WTC11 (cell line): ENCODE measurements at places on chromosomes 7 and 10.
A peak's percentile ranks its signal among the peaks of the same experiment; 100 is the strongest.

- no peak for DNase-seq
These were observed 144.3 kb upstream of the ETV1 start for GRCh38 chr7:14133752-14134151.

GRCh38 chr7:46626691-46627310, 705.7 kb upstream of the IGFBP3 start:
- no peak for DNase-seq

GRCh38 chr7:131764143-131764775, 207.8 kb upstream of the PODXL start:
- no peak for DNase-seq

GRCh38 chr7:155484483-155485399, 26.8 kb downstream of the EN2 start:
- no peak for DNase-seq

DNA sequence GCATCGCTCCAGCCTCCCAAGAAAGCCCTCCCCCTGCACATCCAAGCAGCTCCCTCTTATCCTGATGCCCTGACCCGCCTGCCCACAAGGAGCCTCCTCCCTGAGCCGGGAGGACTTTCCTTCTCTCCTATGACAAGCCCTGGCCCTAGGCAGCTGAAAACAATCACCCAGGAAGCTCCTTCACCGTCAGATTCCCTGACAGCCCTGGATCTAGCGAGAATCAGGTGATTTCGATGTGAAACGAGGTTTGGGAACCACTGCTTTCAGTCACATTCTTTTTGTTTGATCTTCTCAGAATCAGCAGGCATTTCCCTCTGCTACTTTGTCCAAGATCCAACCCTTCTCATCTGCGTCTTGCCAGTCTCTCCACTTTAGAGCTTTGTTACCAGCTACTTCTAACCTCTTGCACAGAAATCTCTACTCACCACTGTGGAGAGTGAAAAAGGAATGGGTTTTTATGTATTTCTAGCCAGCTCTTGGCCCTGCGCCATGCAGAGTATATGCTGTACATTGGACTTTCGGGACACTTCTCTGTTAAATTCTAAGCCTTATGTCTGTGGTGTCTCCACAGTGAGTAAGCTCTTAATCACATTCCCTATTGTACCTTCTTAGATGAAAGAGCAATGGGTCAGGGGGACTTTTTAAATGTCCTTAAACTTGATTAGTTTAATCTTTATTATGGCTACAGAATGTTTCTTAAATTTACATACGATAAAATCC, 253.2 kb upstream of the C7orf33 start:
- DNase-seq: no peak

GRCh38 chr10:88987243-88987725, 3.3 kb upstream of the FAS start:
- DNase-seq: no peak

- DNase-seq: peak; percentile 8
These were observed 26.1 kb downstream of the CALML3 start for GRCh38 chr10:5550621-5551530.
